ENCODE measurements at places on chromosomes 3 and 15.

- no peak for DNase-seq
Measured at GRCh38 chr15:77489647-77490046, 69.0 kb downstream of the HMG20A start.

- no peak for DNase-seq
Measured at GRCh38 chr3:83683937-83684598, 1274.7 kb upstream of the CADM2 start.

- no peak for DNase-seq
Measured at GRCh38 chr3:31405515-31405914, 127.2 kb upstream of the STT3B start.

DNA sequence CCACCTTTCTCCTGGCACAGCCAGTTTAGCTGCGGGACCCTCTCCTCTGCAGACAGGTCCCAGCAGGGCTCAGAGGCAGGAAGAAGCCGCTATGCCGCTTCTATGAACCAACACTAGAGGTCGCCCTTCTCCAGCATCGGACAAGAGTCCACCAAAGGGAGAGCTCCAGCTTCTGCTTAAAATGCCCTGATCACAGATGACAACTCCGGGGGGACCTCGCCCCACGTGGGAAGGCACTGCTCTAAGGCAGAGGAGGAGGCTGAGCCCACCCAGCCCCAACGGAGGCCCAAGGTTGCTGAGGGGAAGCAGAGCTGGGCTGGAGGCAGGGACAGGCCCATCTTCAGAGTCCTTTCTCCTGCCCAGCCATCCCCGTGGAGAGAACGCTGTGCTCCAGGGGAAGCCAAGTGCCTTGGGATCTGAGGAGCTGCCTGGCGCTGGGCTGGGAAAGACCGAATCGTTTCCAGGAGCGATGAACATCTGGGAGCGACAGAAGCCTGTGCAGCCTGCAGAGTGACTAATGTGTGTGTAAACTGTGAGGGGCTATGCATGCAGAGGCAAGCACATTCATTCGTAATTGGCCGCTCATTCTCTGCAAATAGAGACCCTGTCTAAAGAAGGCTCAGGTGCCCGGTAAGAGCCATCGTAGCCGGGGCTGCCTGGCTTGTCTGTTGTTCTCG is 43.5 kb upstream of the BDH1 start:
- DNase-seq: no peak

- DNase-seq: no peak
Measured at GRCh38 chr3:15092686-15093085, 6.3 kb downstream of the RBSN start.

DNA sequence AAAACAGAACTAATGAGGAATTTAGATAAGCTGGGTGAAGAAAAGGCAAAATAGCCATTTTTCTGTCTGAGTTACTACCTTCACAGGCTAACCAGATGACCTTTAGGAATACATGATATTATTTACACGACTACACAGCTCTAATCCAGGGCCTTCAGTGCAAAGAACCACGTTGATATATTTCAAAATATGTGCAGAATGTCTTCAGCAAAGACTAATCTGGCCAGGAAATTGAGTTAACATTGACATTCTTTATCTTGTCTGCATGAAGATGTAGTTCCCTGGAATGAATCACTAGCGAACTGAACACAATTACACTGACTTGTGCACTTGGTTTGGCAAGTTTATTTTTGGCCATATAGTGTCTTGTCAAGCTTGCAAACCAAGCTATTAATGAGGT is 41.5 kb downstream of the PDHB start:
- DNase-seq: no peak

DNA sequence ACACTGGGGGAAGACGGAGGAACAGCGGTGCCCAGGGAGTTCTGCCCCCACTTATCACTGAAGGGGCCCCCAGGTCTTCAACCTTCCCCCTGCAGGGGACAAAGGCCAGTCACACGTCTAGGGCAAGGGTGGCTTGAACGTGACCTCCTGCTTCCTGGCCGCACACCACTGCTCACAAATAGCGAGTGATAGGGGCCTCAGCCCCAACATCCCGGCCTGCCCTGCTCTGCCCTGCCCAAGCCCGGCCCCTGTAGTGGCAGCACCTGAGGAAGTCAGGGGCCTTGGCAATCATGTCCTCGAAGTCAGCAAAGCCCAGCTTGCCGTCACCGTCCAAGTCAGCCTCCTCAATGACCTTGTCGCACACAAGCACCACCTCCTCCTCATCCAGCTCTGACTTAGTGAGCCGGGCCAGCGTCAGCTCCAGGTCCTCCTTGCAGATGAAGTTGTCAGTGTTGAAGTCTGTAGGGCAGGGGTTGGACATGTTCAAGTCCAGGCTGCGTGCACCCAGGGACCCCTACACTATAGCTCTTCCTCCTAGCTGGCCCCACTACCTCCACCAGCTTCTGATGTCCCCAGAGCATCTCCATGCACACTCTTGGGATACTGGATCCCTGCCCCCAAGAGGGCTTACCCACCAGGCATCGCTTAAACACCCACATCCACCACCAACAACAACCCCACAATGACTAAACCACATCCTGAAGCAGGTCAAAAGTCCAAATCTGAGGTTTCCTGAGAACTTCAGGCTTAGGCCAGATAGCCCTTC is 13.3 kb downstream of the SH2D7 start:
- no peak for DNase-seq

- DNase-seq: no peak
Measured at GRCh38 chr3:66606868-66607267, 106.0 kb upstream of the LRIG1 start.

GRCh38 chr3:37174532-37175126 is at the start of gene LRRFIP2:
Gene LRRFIP2, minus strand, starts transcription at chr3:37174582. Its CDS starts 25,599 bp downstream, at chr3:37148983.
- no peak for DNase-seq

DNA sequence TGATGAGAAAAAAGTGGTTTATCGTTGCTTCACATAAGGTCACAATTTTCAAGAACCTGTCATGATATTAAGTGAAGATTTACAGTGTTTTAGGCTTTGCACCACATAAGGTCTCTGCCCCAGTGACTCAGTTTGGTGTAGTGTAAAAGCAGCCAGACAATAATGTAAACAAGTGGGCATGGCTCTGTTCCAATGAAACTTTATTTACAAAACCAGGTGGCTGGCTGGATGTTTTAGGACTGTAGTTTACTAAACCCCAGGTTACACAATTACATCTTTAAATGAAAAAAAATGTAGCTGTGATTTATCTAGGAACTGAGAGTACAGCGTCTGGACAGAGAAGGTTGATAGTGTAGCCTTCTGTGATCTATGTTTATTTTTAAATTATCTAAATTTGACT is 9.7 kb upstream of the FBXL22 start:
- DNase-seq: no peak

DNA sequence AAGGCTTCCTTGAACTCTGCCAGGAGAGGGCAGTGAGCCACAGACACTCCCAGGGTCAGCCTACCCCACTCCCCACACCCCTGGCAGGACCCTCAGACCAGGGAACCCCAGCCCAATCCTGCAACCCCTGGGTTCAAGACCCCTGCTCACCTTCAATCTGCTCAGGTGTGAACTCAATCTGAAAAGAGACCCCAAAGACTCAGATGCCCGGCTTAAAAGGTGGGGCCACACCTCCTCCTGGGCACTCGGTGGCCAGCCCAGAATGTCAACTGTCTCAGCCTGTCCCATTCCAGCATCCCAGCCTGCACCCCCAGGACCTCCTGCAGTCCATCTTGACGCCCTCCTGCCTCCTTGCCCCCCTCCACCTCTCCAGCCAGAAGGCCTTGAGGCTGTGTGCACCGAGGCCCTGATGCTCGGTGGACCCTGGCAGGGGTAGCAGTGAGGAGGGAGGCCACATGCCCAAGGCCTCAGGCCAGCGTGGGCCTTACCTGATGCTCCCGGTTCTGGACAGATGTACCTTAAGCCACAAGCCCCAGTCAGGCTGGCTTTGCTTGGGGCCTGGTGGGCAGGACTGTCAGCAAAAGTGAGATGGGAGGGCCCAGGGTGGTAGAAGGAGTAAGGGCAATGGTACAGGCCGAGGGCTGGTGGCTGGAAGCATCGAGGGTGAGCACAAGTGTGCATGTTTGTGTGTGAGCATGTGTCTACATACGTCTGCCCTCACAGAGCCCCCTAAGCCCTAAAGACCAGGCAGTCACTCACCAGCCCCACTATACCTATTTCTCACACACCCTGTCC is 2.2 kb downstream of the MYL3 start:
- no peak for DNase-seq

GRCh38 chr15:77510066-77511057 is 89.7 kb downstream of the HMG20A start:
- no peak for DNase-seq

- DNase-seq: no peak
Measured at GRCh38 chr3:34483311-34483887, 685.0 kb downstream of the PDCD6IP start.

- DNase-seq: no peak
Measured at GRCh38 chr3:195870442-195870841, 37.9 kb downstream of the TNK2 start.

GRCh38 chr3:13098192-13098988 is 25.2 kb upstream of the IQSEC1 start:
- DNase-seq: no peak

DNA sequence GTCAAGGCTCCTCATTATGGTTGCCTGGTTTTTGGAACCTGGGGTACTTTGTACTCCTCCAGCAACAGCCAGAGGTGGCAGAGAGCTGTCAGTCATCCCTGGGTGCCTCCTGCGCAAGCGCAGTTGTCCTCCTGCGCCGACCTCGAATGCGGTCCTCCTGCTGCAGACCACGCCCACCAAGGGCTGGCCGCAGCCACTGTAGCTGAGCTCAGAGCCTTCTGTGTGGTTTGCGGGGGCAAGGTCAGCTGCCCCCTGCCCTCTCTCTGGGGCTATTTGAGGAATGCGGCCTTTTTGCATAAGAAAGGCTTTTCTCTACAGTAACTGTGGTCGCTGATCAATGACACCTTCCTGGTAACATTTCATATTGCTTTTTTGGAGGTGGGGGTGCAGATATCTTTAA is 131.3 kb upstream of the SNRPN start:
- no peak for DNase-seq

DNA sequence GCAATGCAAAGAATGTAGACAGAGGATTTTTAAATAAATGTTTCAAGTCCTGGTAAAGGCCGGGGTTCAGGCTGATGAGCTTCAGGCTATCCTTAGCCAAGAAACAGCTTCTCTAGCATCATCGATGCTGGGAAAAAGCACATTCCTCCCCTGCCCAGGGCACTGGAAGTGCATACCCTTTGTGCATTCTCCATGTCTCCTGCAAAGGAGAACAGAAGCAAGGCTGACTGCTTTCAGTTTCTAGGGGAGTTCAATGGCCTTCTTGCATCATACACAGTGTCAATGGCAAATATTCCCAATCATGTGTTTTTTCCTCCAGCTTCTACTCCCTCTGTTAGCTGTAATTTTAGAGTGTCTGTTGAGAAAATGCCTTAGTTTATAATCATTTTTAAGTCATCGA is 59.9 kb downstream of the GPR176 start:
- DNase-seq: no peak
